Right renal cortex interstitium (tissue), 3 donors: ENCODE measurements at places on chromosomes 13 and 19.

GRCh38 chr13:80524447-80525215 lies 183.7 kb upstream of the SPRY2 start:
- DNase-seq: no peak

- no peak for DNase-seq
Observed at GRCh38 chr19:36152352-36153091, at the start of gene COX7A1. TSS of gene COX7A1 (minus strand) at chr19:36152447. CDS start at chr19:36152407, 40 bp downstream.

DNA sequence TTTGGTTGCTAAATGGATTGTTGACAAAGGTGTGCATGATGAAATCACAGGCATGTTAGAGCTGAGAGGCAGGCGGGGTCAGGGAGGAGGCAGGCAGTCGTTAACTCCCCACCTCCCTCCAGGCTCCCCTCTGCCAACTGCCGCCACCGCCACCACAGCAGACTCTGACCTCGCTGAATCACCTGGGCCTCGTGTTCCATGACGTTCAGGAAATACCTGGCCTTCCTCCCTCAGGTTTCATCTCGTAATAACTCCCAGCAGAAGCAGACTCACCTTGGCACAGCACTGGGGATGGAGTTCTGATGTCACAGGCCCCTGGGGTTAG lies 198.5 kb downstream of the KATNAL1 start:
- DNase-seq: no peak

GRCh38 chr13:44629465-44630183 lies 53.5 kb upstream of the TSC22D1 start:
- no peak for DNase-seq

DNA sequence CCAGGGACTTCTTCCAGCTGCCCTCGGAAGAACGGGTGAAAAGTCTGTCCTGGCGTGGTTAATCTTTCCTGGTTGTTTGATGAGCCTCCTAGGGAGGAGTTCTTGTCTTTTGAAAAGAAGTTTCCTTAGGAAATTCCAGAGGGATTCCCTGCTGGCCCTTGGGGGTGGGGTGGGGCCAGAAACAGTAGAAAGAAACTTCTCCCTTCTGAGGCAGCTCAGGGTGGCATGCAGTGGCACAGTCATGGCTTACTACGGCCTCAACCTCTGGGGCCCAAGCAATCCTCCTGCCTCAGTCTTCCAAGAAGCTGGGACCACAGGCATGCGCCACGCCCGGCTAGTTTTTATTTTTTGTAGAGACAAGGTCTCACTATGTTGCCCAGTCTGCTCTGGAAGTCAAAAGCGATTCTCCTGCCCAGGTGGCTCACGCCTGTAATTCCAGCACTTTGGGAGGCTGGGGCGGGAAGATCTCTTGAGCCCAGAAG lies 1.5 kb downstream of the ZNF101 start:
- DNase-seq: no peak

DNA sequence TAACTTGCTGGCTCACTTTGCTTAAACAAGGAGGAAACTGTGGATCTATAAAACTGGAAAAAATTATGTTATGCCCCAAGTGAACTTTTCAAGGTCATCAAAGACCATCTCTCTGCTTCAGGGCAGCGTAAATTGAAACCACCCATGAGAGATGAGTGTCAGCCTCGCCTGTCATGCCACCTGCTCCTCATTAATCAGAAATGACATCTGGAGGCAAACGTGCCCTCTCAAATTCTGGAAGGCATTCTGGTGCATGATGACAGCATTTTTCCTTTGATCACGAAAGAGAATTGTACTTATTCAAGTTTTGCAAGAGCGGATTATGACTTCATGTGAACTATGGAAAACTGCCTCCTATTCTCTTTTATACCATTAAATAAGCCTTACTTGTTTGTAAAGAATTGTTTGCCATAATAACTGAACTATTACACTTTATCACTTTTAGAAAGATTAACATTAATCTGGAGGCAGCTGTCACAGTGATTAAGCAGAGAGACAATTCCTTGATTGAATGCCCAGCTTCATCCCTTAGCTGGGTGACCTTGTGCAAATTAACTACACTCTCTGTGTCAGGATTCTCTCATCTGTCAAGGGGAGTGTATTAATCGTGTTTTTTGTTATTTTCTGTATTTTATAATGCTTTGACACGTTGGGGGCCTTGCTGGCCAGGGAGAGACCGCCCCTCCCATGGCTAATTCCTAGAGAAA lies 17.0 kb upstream of the SACS start:
- no peak for DNase-seq

DNA sequence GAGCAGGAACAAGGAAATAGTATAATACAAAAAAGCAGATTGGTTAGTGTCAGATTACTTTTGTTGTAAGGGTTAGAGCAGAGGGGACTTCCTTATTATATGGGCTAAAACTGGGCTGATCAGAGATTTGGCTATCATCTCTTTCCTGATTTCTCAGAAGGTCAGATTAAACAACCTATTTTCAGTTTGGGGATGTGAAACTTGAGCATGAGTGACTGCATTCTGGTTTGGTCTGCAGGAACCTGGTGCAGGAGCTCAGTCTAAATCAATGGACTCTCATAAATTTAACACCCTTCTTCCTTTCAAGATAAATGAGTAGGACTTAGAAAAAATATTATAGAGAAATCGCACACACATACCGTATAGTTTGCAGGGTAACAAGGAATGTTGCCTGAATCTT lies 12.9 kb upstream of the RFXAP start:
- DNase-seq: no peak
